ENCODE measurements at places on chromosomes 6 and 20.
A peak's percentile ranks its signal among the peaks of the same experiment; 100 is the strongest.

GRCh38 chr6:3887150-3887700, 38.1 kb downstream of the FAM50B start:
- peak; percentile 24 for DNase-seq

GRCh38 chr6:110341663-110342596, 16.2 kb downstream of the METTL24 start:
- peak; percentile 38 for DNase-seq

GRCh38 chr6:43339168-43339567, 30.3 kb downstream of the ZNF318 start:
- no peak for DNase-seq

- no peak for DNase-seq
Observed at GRCh38 chr6:33323623-33323948, 6.0 kb upstream of the ZBTB22 start.

GRCh38 chr6:150640556-150641209, 41.0 kb downstream of the PLEKHG1 start:
- DNase-seq = no peak

DNA sequence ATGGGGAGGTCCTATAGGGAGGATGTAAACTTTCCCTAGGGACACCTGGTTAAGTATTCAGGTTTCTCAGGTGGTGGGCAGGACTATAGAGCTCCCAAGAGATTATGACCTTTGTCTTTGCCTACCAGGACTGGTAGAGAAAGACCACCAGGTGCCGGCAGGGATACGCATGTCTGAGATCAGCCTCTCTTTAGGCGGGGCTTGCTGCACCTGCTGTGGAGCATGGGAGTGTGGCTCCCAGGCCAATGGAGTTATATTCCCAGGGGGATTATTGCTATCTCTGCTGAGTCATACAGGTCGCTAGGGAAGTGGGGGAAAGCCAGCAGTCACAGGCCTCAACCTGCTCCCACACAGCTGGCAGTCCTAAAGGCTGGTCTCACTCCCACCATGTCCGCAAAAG, 280.5 kb upstream of the MMS22L start:
- DNase-seq = no peak

- no peak for DNase-seq
Observed at GRCh38 chr6:134287859-134288537, 29.9 kb downstream of the SGK1 start.

DNA sequence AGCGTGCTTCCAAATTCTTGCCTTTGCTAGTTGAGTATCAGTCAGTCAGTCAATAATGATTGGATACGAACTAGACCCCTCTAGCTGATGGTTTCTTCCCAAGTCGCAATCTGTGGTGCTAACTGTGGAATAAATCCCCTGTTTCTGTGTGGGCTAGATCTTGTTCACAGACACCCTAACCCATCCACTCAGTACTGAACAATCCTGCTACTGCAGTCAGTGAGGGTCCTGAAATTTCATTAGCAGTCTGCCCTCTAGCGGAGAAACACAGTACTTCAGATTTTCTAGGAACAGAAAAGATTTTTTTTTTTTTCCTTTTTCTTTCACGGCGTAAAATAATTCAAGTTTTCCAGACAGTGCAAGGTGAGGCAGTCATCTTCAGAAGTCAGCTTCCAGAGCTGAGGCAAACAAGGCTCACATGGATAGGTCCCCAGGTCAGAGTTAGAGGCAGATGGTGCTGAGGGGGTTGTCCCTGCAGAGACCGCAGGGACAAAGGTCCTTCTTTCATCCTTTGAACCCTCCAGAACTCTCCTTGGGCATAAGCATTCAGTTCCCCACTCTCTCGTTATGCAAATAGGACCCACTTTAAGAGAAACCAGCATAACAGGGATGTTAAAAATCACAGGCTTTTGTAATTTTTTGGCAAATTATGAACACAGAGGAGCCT, 119.6 kb downstream of the SCML4 start:
- DNase-seq = peak; percentile 27

- DNase-seq = no peak
Observed at GRCh38 chr20:22789676-22790075, 205.3 kb upstream of the FOXA2 start.

DNA sequence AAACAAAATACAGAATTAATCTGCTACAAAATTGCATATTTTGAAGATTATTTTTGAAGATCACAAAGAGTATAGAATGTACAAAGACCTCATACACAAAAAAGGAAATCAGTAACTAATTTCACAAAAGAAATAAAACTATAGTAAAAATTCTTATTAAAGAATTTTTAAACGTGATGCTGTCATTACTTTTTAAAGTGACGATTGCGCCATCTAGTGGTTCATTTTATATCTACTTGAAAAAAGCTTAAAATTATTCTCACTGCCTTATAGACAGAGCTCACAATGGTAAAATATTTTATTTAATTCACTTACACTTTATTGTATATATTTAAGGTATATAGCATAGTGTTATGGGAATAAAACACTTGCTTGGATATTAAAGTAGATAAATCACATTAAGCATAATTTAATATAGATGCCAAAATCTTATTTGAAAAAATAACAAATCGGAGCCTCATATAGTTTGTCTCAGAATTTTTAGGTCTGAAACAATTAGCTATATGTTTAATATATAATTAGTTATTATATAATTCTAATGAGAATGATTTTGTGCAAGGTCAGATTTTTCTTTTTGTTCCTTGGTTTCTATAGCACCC, 128.8 kb downstream of the PHF3 start:
- DNase-seq = no peak

DNA sequence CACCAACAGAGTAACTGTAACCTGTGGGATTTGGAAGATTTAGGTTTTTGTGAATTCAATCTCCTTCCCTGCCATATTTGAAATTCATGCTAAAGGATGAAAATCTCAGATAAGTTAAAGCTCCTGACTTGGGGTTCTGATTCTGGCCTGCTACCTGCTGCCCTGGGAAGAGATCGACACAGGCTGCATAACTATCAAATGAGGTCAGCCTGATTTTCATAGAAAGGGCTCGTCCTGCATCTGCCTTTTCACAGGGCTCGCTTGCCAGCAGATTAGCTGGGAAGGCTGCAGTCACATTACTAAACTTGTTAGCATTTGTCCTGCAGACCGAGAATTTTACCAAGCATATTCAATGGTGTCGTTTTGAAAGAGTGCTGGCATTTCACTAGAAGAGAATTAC, 14.6 kb downstream of the GCLC start:
- no peak for DNase-seq

DNA sequence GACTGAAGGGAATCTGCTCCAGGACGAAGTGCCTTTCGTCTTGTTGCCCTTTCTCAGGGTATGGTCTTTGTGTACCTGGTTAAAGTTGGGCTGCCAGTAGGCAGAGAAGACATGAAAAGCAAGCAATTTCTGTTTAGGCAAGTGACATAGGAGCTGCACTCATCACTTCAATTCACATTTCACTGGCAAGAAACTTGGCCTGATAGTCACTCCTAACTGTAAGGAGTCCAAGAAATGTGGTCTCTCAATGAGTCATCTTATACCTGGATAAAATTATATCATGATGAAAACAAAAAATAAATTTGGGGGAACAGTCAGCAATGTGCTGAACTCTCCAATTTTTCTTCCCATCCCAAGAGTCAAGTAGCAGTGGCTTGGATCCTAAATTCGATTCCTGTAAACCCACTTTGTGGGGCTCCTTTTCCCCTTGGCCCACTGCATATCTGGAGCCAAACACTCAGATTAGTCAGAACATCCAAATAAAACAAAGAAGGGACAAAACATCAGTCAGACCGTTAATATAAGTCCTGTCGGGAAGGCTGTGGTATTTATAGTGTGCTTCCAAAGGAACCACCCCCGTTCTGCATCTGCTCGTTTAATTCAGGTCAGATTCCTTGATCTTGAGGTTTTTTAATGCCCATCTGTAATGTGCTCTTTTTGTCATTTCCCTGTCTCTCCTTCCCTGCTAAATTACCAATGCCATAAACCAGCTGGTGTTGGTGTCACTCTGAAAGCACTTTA, 5.0 kb upstream of the GABRR1 start:
- no peak for DNase-seq

- no peak for DNase-seq
Observed at GRCh38 chr6:15063253-15063853, 182.5 kb upstream of the JARID2 start.

DNA sequence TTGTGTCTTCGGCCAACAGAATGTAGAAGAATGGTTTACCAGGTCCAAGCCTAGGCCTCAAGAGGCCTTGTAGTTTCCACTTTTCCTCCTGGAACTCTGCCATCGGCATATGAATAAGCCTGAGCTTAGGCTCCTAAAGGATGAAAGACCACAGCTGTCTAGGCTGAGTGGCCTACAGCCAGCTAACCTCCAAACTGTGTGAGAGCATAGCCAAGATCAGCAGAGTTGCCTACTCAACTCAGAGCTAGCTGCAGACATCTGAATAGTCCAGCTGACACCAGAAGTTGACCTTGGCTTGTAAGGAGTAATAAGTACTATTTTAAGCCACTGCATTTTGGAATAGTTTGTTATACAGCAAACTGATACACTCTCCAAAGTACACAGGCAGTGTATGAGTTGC, 52.6 kb upstream of the SMIM29 start:
- DNase-seq = no peak

DNA sequence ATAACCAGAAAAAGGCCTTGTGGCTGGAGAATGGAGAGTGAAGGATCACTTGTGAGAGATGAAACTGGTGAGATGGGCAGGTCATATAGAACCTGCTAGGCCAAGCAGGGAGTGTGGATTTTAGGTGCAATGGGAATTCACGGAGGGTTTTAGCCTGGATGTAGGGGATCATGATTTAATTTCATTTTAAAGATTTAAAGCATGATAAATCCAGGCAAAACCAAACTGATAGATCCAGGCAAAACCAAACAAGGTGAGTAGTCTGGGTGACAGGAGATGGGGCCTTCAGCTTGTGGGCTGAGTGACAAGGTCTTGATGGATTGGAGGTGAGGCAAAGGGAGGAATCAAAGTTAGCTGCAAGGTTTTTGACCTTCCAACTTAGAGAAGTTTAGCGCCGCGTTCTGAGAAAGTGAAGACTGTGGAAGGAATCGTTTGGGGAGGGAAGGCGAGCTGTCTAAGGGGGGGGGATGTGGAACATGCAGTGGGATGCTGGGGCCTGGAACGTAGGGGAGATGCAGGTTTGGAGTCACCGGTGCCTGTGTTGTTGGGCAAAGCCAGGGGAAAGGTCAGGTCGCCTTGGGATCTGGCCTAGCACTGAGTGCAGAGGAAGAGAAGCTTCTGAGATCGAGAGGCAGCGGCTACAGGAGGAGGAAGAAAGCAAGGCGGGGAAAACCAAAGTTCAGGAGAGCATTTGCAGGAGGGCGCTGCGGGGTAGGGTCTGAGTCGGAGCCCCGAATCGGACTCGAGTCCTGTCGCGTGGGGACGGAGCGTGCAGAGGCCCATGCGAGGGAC, 1.3 kb upstream of the PLCG1 start:
- DNase-seq = no peak

DNA sequence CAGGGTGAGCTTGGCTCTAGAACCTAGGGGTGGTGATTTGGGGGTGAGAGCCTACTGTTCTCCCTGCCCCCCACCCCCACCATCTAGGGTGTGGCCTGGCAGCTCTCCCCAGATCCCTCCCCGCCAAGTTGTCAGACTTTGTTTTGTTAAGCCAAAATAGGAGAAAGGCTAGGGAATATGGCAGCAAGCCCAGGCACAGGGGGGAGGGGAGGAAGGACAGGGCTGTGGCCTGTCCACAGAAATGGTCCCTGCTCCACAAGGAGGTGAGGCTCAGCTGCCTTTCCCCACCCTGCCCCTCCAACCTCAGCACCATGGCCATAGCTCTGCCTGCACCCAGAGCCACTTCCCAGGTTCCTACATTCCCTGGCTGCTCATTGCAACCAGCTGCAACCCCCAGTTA, 17.2 kb downstream of the SCUBE3 start:
- no peak for DNase-seq

DNA sequence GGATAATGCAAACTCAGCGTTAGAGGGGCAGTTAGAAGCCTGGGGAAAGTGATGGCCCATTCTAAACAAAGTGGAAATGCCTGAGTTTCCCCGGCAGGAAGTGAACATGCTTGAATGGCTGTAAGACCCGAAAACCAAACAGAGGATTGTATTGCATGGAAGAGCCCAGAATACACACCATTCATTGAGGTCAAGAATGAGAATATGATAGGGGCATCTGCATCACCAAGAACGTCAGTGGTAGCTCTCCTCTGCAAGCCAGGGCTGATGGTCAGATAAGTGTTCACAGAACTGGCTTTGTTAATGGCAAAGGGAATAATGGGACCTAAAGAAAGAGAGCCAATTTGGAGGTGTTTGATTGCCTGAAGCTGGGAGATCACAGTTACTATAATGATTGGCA, 663.4 kb downstream of the KHDRBS2 start:
- no peak for DNase-seq

- DNase-seq = no peak
Observed at GRCh38 chr20:49696594-49696993, 17.1 kb downstream of the B4GALT5 start.

DNA sequence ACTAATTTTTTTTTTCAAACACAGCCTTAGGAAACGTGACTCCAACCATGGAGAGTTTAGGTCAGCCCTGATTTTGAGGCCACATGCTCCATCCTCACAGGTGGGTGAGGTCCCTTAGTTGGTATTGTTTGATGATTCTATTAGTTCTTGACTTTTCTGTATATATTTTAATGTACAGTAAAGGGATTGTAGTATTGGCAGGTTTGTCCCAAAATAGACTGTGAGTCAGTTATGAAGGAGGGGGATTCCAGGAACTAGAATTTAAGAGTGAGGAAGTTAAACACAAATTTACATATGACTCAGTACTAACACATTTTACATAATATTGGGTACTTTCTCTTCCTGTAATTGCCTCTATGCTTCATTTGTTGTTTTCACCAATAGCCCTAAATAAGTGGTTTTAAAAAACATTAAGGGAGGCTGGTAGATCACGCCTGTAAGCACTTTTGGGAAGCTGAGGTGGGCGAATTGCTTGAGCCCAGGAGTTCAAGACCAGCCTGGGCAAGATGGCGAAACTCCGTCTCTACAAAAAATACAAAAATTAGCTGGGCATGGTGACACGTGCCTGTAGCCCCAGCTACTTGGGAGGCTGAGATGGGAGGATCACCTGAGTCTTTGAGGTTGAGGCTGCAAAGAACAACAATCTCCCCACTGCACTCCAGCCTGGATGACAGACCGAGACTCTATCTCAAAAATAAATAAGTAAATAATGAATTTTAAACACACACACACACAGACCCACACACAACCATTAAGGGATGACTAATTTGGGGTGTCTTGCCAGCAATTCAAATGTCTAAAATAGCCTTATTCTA, 81.8 kb downstream of the SGK1 start:
- peak; percentile 49 for DNase-seq

GRCh38 chr6:121533321-121533841, 97.9 kb downstream of the GJA1 start:
- no peak for DNase-seq

GRCh38 chr6:138765896-138766655, 7.5 kb upstream of the CCDC28A start:
- DNase-seq = no peak

All from Calu3 (cell line).